ENCODE measurements at places on chromosomes 5 and 9.

- DNase-seq, result no peak
Observed at GRCh38 chr9:90818279-90818678, 16.7 kb downstream of the SYK start.

DNA sequence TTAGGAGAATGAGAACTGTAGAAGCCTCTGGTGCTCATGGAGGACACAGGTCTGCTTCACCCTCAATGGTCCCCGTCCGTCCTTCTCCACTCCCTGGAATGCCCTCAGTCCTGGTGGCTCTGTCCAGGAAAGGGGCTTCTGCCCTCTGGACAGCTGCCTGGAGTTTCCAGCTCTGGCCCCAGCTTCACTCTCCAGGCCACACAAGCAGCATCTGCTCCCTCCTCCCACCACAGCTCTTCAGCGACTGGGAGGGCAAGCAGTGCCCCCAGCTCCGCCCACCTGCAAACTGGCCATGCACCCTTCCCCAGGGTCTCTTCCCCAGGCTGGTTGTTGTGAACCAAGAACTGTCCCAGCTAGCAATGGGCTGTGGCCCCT lies 4.7 kb downstream of the SARDH start:
- DNase-seq, result no peak

DNA sequence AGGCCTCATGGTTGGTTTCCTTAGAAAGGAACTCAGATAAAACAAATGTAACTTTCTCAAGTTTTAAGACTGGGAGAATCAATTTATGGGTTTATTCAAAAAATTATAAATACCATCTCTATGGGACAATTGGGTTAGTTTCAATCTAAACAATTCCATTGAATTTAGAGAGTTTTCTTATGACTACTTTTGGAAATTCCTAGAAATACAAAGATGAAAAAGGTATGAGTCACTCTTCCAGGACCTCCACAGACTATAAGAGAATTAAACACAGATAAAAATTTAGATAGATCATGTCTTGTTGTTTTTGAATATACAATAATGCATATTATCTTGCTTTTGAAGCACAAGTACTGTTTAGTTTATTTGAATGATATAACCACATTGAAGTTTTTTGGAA lies 188.7 kb downstream of the CHSY3 start:
- no peak for DNase-seq

DNA sequence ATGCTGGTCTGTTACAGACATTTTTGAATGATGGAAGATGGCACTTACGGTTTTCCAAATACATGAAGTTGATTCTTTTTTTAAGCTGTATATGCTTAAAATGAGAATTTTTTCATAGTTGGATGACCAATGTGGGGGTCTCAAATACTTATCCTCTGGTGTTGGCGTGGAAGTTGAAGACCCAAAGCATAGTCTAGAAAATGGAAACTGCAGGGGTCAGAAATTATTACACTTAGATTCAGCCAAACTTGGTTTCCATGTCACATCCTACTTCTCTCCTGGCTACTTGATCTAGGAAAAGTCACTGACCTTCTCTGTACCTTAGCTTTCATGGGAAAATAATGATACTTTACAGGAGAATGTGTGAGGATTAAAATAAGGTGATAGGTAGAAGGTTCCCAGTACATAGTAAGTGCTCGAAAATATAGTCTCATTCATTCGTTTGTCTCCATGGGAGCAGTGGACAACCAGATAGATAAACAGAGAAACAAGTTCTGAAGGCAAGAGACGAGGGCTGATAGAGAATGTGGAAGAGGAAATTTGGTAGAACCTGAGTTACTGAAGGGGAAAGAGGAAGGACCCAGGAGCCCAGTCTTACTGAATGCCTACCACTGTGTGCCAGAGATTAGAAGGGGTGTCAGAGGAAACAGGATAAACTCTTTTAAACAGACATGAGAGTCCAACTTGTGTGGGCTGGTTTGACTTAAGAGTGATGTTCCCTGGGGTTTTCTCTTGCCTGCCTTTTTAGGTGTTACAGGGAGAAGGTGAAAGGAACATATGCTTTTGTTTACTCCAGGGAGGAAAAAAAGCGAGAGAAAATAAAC lies 560.3 kb upstream of the KLF4 start:
- no peak for DNase-seq

DNA sequence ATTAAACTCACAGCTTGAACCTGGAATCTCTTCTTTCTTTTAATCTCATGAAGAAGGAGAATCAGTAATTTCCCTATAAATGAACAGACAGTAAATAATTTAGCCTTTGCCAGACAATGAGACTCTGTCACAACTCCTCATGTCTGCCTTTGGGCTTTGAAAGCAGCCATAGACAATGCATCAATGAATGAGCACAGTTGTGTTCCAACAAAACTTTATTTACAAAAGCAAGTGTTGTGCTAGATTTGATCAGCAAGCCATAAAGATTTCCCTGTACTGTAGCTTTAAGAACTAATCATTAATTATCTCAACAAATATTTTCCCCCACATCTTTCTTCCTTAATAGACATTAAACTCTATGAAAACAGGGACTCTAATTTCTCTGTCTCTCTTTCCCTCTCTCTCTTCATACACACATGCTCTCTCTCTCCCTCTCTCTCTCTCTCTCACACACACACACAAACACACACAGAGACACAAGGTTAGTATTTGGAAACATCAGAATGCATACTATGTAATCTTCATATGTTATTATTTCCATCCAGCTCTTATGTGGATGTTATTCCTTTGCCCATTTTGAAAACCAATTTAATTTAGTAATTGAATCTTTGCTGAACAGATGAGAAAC lies 1209.8 kb upstream of the CDH6 start:
- DNase-seq, result no peak

GRCh38 chr5:91417219-91417618 lies 34.1 kb upstream of the ARRDC3 start:
- DNase-seq, result no peak

GRCh38 chr5:416636-416960 lies 26.4 kb upstream of the EXOC3 start:
- DNase-seq, result no peak

- no peak for DNase-seq
Observed at GRCh38 chr5:159240301-159240870, 22.7 kb upstream of the UBLCP1 start.

DNA sequence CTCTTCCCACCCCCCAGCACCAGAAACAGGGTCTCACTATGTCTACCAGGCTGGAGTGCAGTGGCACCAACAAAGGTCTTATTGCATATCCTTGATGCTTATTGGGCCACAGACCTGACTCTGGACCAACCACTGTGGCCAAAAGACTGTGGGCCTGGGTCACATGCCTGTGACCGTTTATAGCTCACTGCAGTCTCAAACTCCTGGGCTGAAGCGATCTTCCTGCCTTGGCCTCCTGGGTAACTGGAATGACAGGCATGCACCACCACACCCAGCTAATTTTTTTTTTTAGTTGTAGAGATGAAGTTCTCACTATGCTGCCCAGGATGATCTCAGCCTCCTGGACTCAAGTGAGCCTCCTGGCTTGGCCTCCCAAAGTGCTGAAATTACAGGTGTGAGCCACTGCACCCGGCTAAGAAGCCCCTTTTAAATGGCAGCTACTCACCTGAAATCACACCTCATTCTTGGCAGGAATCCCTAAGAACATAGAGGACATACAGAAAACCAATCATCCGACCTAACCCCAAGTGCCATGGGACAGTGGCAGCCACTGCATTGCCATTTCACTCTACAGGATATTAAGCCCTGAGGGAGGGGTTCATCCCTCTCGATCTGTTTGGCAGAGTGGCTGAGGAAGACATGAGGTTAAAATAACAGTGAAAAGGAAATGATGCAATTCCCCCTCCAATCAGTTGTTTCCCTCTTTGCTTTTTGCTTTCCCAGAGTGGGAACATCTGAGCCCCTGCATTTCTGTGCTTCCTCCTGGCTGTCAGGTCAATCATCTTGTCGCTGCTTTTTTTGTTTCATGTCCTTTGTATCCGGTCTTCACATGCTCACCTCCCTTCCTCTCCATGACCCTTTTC lies 74.6 kb downstream of the LRRC70 start:
- DNase-seq, result no peak

DNA sequence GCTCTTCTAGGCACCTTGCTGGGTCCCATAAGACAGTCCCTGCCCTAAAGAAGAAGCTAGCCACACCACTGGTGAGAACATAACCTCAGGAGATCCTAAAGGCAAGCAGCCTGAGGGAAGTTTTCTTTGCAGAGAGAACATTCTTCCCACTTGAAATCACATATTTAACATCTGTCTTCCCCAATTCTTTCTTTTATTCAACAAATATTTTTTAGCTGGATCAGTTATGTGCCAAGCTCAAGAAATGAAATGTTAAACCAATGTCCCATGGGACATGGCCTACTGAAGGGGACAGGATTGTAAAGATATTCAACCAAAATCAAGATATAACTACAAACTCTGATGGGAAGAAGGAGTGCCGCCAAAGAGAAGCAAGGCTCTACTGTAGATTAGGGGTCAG lies 36.5 kb downstream of the FOXI1 start:
- no peak for DNase-seq

DNA sequence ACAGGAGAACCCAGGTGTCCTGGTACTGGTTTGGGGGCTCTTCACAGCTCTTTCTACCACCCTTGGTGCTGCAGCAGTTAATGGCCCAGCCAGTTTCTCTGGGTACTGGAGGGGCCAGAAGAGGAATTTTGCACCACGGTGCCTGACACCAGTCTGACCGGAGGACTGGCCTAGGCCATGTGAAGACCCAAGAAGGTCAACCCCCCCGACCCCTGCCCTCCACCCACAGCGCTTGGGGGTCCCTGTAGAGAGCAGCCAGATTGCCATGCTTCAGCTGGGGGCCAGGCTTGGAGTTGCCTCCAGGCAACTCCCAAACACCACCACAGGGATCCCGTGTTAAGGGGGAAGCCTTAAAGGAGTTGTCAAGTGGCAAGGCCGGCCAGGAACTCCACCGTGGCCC lies 6.2 kb downstream of the ARSI start:
- no peak for DNase-seq

- no peak for DNase-seq
Observed at GRCh38 chr9:10144355-10144754, 468.4 kb downstream of the PTPRD start.
